ENCODE measurements at places on chromosomes 5 and 9.

DNA sequence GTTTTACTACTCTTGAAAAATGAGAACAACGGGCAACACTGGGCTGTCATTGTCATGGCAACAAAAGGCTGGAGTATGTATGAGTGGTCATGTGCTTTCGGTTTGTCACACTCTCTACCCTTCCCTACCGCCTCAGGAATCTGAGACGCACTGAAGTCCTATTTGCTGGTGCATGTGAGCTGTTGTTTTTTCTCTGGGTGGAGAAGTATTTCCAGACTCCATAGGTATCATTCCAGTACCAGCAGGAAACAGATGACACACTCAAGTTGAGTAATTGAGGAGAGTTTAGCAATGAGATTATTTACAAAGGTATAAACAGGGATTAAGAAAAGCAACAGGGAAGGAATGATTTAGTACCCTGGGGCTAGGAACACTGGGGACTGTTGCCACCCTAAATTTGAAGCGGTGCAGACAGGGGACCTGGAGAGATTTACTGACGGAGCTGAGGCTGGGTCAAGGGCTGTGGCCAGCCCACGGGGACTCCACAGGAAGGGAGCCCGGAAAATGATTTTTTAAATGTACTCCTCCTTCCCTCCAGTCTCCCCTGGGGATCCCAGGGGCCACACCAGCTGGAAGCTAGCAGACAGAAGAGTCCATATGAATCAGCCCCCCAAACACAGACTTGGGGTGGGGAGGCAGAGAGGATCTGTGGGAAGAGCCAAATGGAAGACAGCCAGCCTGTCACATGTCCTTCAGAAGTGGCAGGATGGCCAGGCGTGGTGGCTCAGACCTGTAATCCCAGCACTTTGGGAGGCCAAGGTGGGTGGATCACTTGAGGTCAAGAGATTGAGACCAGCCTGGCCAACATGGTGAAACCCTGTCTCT is 13.2 kb upstream of the ZBTB43 start:
- DNase-seq: peak; percentile 43

DNA sequence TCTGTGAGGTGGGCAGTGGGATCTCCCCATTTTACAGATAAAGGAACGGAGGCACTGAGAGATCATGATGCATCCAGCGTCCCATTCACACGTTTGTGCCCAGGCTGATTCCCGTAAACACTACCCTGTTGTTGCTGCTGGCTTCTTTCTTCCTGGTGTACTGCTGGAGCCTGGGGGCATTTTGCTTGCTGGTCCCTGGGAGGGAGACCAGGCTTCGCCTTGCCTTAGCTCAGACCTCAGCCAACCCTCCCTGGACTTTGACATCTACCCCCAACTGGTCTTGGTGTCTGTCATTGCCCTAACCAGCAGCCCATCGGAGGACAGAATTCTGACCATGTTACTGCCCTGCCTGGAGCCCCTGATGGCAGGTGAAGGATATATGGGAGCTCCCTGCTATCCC is 82.4 kb downstream of the ZNF618 start:
- DNase-seq: no peak

- DNase-seq: no peak
These were observed 29.5 kb downstream of the GOLPH3 start for GRCh38 chr5:32144378-32145207.

- DNase-seq: no peak
These were observed 47.2 kb downstream of the HMGCR start for GRCh38 chr5:75384218-75384617.

DNA sequence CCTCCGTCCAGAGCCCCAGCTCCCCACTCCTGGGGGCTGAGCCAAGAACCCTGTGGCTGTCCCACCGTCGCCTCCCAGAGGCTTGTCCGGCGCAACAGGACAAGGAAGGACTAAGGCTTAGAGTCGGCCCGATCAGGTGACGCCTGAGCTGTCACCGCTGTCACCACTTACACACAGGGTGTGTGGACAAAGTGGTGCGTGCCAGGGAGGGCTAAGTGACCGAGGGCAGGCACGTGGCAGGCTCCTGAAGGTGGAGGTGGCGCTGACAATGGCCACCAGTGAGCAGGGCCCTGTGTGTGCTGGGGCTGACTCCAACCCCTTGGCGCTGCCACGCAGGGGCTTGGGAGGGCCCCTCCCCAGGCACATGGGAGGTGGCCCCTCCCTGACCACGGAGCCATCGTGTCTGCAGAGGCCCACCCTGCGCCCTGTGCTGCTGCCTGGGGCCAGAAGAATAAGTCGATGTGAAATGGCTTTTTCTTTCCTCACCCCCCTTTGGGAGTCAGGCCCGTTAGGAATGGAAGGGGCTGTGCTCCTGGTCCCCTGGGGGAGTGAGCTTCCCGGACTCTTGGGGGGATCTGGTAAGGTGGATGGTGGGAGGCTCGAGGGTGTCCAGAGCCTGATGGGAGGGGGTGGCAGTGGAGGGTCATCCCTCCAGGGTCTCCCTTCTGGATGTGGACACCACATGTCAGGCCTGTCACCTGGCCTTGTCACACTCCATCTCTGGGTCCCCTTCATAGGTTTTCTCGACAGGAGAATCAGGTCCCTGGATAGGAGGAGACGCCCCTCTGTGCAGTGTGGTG is 2.6 kb upstream of the GPSM1 start:
- no peak for DNase-seq

- no peak for DNase-seq
These were observed 672.9 kb upstream of the GRAMD2B start for GRCh38 chr5:125750147-125750860.

DNA sequence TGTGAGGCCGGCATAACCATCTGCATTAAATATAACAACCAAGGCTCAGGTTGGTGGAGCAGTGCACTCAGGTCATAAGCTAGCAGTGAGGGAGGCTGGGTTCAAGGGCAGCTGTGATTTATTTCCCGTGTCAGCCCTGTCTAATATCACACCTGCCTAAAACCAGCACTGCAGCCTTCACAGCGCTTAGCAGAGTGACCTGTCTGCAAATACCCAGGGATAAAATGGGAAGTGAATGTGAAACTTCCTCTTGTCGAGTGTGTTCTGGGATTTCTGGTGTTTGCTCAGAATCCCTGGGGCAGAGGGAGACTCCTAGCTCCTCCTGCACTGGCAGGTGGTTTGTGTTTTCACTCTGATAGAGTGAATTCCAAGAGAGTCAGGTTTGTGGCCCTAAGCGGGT is 57.5 kb downstream of the ZNF510 start:
- no peak for DNase-seq

GRCh38 chr9:87890837-87891236 is 8.2 kb downstream of the SPATA31E1 start:
- DNase-seq: no peak

- DNase-seq: no peak
These were observed 40.4 kb downstream of the NEURL1B start for GRCh38 chr5:172681421-172681820.

All from ascending aorta (tissue), 2 donors.